ENCODE measurements at places on chromosomes 2 and 18.

GRCh38 chr2:189676471-189676870 lies 2.0 kb downstream of the ANKAR start:
- no peak for DNase-seq

DNA sequence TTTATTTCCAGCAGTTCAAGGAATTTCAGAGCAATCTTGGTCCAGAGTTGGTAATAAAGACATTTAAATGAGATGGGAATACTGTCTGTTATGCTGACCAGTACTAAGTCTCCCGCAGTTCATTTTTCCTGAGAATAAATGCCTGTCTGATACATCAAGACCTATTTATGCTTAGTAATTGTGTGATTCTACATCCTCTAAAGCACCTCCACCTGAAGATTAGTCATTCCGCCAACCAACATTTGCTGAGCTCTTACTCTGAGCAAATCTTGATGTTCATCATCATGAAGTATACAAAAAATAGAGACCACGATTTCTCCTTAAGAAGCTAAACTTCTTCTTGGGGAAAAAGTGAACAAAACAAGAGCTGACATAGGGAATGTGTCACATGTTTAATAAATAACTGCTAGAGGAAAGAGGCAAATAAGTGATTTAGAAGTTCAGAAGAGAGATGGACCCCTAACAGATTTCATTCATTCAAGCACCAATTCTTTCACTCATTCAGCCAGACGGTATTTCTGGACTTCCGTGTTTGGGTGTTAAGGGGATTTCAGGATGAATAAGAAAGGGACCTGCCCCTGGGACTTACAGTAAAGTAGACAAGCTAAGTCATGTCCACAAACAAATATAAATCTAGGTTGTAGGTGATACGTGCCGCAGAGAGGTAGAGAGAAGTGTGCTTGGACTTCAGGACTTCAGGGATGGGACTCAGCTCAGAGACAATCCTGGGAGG lies 34.2 kb upstream of the PPP4R1 start:
- DNase-seq: no peak

GRCh38 chr18:30177056-30177455 lies 865.5 kb downstream of the DSC3 start:
- no peak for DNase-seq

DNA sequence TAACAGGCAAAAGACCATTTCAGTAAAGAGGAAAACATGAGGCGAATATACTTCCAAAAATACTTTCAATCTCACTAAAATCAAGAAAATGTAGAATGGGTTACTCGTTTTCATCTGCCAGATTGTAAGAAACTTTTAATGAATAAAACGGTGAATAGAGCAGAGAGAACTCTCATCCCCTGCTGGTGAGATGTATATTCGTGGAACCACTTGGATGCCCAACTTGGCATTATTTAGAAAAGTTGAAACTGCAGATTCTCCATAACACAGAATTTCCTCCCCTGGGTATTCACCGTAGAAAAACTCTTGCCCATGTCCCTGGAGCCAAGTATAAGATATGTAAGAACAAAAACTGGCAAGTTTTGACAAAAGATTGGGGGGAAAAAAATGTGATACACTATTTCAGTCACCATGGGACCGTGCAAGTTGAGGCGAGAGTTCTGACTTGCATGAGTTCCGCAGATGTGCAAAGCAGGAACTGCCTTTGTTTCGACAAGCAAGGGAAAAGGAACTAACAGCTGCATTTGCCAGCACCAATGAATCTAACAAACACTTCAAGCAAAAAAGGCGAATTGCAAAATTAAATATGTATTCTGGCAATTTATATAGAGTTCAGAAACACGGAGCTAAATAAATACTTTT lies 14.8 kb downstream of the TIMM21 start:
- DNase-seq: no peak

GRCh38 chr2:178480227-178481181 lies at the start of gene PLEKHA3:
Gene PLEKHA3, plus strand, starts transcription at chr2:178480457. Its CDS starts 413 bp downstream, at chr2:178480870.
- DNase-seq: peak; percentile 89

- DNase-seq: no peak
Measured at GRCh38 chr2:32562906-32563305, 64.9 kb upstream of the TTC27 start.

GRCh38 chr2:7704296-7704865 lies 787.2 kb downstream of the RNF144A start:
- DNase-seq: no peak

DNA sequence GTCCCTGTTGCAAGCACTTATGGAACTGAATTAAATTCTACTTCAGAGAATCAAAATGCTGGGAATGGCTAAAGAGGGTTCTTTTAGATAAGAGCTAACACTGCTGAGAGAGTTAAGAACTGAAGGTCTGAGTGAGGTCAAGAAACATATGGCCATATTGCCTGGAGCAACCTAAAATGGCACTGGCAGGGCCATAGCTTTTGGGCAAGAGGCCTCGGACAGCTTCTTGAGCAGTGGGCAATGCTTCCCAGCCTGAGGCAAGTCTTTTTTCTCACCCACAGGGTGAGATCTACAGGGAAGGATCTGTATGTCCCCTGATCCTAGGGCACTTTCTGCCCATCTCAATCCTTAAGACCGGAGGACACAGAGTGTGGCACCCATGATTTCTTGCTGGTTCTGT lies 244.6 kb upstream of the NT5C1B start:
- no peak for DNase-seq

DNA sequence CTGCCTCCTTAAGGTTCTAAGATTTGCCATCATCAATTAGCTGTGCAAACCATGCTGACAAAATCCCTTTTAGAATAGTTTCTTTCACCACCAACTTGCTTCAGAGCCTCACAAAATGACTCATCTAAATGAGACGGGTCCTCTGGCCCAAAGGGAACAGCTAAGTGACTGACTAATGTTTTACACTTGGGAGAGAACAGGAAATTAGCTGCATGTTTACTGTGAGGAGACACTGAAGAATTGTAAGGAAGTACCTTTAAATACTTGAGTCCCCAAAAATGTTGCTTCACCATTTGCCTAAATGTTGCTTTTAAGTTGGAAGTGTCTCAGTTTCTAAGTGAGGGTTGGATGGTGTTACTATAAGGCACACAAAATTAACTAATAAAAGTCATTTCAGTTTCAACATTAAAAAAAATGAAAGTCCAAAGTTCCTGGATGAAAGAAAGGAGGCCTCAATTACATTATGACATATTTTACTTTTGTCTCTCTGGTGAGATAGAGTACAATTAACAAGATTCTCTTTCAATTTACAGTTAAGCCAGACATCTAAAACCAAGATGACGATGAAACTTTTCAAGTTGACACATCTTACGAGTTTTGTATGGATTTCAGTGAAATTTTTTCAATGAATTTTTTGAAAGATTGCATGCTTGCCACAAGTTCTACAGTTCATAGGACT lies 229.1 kb upstream of the FN1 start:
- DNase-seq: no peak

DNA sequence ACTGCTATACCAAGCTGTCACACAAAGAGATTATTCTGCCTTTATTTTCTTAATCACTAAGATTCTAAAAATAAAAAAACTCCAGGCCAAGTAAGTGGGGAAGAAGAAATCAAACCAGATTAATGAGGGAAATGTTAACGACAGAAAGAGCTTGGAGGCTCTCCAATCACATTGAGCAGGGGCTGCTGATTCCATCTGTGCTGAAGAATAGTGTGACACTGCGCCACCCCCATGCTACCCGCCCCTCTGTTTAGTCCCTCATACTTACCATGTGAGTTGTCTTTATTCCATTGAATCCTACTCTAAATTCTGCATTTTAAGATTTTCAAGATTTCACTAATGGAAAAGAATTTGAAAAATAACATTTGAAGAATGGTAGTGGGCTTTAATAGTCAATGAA lies 998.0 kb upstream of the CDH2 start:
- no peak for DNase-seq

DNA sequence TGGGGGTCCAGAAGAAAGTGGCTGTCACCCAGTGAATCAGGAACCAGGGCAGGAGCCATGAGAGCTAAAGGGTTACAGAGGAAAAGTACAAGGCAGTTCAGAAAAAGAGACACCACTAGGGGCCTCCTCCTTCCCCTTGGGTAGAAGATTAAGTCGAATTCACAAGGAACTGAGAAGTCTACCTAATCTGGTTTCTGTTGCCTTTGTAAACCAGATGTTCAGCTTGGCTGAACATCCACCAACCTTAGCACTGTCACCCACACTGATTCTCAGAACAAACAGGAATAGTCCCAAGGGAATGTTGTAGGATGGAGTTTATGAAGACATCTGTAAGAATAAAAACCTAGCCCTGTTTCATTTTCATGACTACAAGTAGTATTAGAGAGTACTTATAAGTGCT lies 90.4 kb upstream of the NOSTRIN start:
- DNase-seq: no peak

DNA sequence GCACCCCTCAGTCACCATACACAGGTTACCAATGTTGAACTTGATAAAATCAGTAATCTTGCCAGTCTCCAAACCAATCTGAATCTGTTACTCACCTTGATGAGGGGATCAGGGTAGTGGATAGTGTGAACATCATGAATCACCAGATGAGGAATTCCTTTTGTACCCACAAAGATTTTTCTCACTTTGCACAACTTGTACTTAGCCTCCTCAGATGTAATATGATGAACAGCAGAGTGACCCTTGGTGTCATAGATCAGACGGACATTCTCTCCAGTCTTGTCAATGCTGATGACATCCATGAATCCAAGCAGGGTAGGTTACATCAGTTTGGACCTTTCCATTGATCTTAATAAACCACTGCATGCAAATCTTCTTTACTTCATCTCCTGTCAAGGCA lies 54.7 kb downstream of the MDH1 start:
- DNase-seq: no peak

GRCh38 chr2:75474115-75474514 lies 86.6 kb downstream of the EVA1A start:
- no peak for DNase-seq

GRCh38 chr18:46278481-46279465 lies 174.6 kb downstream of the HAUS1 start:
- DNase-seq: no peak

- DNase-seq: no peak
Measured at GRCh38 chr18:66196805-66197204, 407.1 kb downstream of the CDH19 start.

GRCh38 chr18:61870151-61870550 lies 22.7 kb downstream of the RNF152 start:
- DNase-seq: no peak

- DNase-seq: peak; percentile 45
Measured at GRCh38 chr2:232343821-232344220, 34.7 kb upstream of the ALPP start.

- no peak for DNase-seq
Measured at GRCh38 chr2:204849892-204850291, 304.6 kb downstream of the PARD3B start.

DNA sequence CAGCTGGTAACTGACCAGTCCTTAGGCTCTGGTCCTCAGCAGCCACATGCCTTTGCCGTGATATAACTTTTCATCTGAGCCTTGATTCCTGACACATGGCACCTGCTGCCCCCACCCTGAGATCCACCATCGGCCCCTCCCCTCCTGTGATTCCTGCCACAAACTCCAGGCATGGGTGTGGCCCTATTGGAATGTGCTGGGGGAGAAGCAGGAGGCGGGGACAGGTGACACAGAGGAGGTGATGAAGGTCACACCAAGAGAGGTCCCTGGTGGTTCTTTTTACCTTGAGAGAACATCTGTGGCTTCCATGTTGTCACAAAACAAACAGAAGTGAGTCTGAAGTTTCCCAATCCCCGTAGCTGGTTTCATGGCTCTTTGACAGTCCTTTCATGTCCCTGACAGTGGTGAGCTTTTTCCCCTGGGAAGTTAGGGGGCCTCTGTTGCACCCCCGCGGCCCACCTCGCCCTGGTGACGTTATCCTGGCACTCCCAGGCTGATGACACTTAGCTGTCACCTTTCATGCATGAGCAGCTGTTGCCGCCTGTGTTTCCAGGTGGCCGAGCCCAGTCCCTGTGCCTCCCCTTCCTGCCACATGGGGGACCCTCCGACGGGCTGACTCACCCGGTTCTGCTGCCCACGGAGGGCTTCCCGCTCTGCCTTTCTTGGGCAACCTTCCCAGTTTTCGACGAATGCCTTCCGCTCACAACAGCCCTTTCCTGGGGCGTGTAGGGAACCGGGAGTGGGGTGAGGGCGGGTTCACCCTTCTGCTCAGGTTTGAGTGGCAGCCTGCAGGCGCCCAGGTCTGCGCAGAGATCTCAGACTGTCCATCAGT lies 66.3 kb upstream of the GLI2 start:
- no peak for DNase-seq

- no peak for DNase-seq
Measured at GRCh38 chr2:200408428-200409316, 101.2 kb downstream of the KCTD18 start.

- no peak for DNase-seq
Measured at GRCh38 chr2:181992776-181993175, 7.1 kb downstream of the PPP1R1C start.

GRCh38 chr2:224410946-224411561 lies 9.1 kb upstream of the FAM124B start:
- no peak for DNase-seq

- DNase-seq: no peak
Measured at GRCh38 chr2:223786236-223786635, 51.1 kb downstream of the AP1S3 start.

DNA sequence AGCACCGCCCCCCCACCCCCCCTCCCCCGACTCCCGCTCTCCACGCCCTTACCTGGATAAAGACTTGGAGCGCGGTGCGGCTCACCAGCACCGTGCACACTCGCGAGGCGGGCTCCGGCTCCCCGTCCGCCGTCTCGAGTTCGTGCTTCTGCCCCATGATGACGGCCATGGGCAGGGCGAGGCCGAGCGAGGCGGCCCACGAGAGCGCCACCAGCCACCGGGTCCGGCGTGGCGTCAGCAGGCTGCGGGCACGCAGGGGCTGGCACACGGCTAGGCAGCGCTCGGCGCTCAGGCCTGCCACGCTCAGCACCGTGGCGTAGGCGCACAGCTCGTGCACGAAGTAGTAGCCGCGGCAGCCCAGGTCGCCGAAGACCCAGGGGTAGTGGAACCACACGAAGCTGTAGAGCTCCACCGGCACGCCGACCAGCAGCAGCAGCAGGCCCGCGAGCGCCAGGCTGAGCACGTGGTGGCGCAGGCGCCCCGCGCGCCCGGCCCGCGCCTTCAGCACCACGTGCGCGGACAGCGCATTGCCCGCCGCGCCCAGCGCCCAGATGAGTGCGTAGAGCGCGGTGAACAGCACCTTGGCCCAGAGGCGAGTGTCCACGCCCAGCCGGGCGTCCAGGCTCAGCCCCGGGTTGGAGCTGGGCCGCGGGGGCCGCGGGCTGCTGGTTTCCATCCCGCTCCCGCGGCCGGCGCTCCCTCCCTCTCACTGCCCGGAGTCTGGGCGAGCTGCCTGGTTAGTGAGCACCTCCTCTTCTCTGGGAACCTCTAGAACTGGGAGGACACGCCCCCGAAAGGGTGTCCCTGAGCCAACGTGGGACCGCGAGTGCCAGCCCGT lies at the start of gene NTSR2:
Gene NTSR2 (minus strand): TSS at position 742 of the 838 bp plus-strand sequence. CDS start 66 bp downstream, at position 676.
- DNase-seq: peak; percentile 62

GRCh38 chr2:190407662-190408537 lies at the start of gene MFSD6:
Gene MFSD6, plus strand, starts transcription at chr2:190408355. Its CDS starts 27,675 bp downstream, at chr2:190436030.
- DNase-seq: peak; percentile 87

GRCh38 chr2:8441371-8441770 lies 240.5 kb upstream of the ID2 start:
- peak; percentile 38 for DNase-seq

DNA sequence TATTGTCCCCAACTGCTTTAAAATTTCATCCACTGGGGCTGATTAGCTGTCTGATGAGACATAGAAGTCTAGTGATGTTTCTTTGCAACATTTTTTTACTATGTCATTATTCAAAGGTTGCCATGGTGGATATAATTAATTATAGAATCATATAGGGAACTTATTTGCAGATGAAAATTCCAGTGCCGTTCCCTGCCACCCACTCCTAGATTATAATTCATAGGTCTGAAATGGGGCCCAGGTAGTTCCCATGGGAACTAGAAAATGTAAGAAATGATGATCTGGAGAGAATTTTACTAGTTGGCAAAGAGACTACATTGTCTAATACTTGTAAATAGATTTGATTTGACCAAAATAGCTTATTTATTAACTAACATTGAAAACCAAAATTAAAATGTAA lies 1496.5 kb upstream of the NXPH2 start:
- DNase-seq: no peak
